GM10248 (cell line): ENCODE measurements at places on chromosomes 7 and 10.

DNA sequence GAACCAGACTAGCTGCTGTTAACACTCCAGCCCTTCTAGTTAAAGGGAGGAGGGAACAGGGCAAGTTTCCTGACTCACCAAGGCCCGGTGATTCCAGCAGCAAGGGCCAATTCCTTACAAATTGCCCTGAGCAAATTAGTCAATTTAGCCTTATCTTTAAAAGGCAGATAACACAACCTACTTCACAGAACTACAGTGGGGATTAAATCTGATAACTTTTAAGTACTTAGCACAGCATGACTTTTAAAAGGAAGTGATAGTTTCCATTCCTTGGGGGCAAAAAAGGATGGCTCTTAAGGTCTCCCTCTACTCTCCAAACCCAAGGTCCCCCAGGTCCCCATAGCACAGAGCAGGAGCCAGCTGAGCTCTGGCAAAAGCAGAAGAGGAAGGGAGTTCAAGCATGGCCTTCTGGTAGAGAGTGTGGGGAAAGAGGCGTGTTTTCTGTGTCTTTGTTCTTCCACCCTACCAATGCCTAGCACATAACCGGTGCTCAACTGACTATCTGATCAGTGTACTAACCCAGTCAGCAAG is 4.0 kb downstream of the CDCA7L start:
- no peak for DNase-seq

DNA sequence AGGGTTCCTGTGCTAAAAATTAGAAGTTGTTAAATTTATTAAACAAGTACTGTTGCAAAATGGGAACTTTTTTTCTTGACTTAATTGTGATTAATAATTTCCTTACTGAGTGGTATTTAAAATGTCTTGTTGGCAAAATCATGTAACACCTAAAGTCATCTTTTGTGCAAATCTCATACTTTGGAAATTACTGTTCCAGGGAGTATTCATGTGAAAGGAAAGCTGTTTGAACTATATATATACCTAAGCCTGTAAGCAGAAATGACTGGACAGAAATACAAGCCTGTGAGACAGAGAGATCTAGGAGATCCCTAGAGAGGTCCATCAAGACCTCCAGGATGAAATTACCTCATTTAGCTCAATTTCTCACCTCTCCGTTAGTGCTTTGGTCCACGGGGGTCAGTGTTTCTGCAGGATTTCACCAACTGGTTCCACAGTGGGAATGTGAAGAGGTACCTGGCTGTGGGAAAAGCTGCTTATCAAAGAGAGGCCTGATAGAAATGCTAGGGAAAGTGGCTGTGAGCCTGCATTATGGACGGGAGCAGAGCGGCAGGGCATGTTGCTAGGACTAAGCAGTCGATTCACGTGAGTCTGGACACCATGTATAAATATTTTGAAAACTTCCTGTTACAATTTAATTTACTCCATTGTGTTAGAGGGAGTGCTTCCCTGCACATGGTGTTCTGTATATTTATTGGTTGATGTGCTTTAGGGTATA is 7.9 kb downstream of the LUC7L2 start:
- no peak for DNase-seq

DNA sequence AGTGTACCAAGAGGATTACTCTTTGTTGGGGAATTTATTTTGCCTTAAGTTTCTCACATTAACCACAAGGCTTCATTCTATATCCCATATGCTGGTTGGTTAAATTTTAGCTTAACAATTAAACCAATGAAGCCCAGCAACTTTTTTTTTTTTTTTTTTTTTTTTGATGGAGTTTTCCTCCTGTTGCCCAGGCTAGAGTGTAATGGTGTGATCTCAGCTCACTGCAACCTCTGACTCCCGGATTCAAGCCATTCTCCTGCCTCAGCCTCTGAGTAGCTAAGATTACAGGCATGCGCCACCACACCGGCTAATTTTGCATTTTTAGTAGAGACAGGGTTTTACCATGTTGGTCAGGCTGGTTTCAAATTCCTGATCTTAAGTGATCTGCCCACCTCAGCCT is 75.0 kb upstream of the MKX start:
- no peak for DNase-seq

- DNase-seq = no peak
Observed at GRCh38 chr10:103428989-103429643, 23.1 kb downstream of the CALHM2 start.

DNA sequence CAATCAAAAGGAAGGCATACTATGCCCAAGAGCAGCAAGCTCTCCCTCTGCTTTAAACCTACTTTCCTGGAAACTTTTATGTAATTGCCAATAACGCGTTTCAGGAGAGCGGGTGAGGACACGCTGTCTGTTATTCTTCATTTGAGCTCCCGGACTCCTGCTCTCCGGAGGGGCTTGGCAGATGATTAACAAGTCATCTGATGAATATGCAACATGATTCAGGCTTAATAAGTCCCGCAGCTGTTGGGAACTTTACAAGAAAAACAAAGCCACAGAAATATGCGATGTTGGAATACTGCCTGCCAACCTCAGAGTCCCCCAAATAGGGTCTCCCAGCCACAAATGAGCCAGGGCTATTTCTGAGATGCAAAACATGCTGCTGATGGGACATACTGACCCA is 348.0 kb downstream of the GPAM start:
- no peak for DNase-seq

DNA sequence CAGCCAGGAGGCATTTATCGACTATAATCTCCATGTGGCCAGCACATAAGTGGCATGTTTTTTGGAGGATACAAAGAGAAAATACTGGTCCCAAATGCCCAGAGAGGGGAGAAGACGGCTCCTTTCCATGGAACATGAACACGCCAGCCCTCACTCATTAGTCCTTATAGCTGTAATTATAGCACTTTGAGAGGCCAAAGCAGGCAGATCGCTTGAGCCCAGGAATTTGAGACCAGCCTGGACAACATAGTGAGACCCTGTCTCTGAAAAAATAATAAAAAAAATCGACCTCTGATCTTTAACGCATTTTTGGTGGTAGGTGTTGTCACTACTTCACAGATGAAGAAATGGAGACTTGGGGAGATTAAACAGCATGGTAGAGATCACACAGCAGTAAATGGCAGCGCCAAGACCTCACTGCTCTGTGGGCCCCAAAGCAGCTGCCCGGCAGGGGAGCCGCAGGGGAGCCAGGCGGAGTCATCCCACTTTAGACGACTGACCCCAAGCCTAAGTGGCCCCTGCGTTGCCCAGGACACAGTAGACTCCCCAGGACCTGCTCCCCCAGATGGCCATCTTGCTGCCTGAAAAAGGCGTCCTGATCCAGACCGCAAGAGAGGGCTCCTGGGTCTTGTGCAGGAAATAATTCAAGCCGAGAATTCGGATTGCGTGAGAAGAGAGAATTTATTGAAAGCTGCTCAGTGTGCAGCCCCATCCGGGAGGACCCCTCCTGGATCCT is 21.2 kb upstream of the PRKAG2 start:
- DNase-seq = no peak

GRCh38 chr10:22219308-22219707 is 1.5 kb upstream of the EBLN1 start:
- no peak for DNase-seq

DNA sequence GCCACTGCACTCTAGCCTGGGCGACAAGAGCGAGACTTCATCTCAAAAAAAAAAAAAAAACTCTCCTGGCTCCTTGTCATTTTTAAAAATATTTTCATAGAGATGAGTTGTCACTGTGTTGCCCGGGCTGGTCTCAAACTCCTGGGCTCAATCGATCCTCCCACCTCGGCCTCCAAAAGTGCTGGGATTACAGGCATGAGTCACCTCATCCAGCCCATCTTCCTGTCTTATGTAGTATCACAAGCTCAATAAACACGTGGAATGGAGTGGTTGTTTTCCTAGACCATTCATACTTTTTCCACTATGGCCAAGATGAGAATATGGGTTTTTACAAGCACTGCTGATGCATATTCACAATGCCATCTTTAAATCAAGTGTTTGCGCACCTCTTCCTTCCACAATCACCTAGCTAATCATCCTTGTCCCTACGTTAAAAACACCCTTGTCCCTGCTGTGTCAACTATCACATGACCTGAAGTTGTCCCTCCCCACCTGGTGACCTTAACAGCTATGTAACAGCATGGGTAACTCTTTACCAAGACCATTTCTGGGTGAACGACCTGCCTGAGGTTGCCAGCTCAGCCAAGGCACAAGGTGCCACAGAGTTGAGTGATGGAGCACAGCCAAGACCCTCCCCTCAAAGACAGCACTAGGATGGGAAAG is 21.3 kb downstream of the DLG5 start:
- no peak for DNase-seq

DNA sequence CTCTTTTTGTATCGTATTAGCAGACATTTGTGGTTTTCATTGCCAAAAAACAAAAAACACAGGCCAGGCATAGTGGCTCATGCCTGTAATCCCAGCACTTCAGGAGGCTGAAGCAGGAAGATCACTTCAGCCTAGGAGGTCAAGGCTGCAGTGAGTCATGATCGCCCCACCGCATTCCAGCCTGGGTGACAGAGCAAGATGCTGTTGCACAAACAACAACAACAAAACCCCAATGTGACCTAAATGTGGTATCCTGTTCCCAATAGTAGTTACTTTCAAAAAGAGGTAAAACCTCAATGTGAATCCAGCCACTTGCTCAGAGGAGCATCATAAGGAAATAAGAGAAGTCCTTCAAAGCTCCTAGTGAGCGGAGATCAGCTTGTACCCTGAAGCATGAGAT is 45.8 kb upstream of the SKAP2 start:
- DNase-seq = no peak

GRCh38 chr7:818031-818699 is 14.1 kb upstream of the SUN1 start:
- DNase-seq = no peak

GRCh38 chr10:100130831-100131230 is 49.2 kb upstream of the CPN1 start:
- no peak for DNase-seq

DNA sequence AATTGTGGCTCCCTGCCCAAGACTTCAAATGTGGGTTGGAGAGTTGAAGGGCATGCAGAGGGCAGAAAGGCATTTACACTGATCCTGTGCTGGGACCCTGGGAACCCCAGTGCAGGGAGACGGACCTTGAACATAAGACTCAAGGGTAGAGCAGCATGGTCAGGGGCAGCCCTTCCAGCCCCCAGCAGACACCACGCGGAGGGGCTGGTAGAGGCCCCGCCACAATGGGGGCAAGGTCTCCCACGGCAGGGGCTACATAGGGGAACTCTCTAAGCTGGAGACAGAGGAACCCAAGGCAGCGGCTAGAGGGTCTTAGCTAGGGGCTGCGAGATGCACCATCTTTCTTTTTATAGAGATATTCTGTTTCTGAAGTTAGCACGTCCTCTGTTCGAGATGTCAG is 45.2 kb upstream of the EBF3 start:
- DNase-seq = no peak

GRCh38 chr7:22718911-22719420 is 8.0 kb upstream of the IL6 start:
- no peak for DNase-seq

DNA sequence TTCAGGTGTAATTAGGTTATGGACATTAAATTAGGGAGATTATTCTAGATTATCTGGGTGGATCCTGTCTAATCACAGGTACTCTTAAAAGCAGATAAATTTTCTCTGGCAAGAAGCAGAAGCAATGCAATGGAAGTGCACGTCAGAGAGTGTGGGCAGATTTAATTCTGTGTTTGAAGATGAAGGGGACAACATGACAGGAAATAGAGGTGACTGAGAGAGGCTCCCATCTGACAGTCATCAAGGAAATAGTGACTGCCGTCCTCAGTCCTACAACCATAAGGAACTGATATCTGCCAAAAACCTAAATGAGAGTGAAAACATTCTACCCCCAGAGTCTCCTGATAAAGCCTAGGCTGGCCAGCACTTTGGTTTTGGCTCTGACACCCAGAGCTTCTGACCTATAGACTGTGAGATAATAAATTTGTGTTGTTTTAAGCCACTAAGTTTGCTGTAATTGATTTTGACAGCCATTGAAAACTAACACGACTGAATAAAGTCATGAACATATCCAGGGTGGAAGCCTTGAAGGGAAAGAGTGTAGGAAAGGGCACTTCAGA is 30.5 kb upstream of the DDX50 start:
- DNase-seq = no peak

DNA sequence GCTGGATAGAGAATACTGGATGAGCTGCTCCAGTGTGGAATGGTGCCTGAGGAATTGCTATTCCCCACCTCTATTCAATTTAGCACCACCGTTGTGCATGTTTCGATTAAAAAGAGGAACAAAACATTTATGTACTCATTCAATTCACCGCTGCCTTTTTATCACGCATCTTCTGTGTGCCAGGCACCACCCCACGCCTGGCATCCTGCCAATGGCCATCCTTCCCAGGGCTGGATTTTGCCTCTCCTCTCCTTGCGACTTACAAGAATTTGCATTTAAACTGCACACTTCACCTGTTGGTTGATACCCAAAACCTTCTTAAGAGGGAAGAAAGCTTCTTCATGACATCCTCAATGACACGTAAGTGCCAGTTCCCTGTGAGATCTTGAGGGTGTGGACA is 110.2 kb upstream of the DPP6 start:
- DNase-seq = no peak

DNA sequence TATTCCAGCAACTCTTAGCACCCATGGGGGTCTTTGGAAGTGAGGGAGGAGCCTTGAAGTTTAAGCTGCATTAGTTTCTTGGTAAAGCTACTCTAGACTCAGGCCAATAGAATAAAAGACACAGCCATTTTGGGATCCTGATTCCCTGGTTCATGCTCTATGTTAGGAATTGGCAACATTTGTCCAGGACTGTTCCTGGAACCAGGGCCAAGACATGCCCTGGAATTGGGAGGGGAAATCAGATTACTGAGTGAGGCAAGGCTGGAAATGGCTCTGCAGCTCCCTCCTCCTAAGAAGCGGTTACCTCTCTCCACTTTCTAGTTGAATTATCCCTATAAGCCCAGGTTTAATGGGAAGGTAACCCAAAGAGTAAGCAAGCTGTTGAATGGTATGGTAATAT is 14.2 kb upstream of the BMPR1A start:
- DNase-seq = no peak

GRCh38 chr10:79044846-79045245 is 23.9 kb upstream of the ZMIZ1 start:
- no peak for DNase-seq

GRCh38 chr10:110876000-110876399 is 4.3 kb downstream of the PDCD4 start:
- no peak for DNase-seq
